ENCODE measurements at places on chromosomes 4 and X.

DNA sequence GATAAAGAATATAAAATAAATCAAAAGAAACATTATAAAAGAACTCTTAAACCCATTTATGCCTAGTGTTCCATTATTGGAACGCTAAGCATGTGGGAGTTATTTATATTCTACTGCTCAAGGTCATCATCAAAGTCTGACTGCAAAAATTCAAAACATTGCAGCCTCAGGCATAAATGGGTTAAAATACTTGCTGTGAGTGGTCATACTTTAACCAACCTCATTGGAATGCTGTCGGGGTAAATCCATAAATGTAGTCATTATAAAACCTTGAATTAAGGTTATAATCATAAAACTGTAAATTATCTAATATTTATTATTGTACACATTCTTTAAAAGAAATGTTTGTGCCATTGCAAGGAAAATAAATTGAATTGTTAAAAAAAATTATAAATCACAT lies 55.0 kb downstream of the RPS6KA6 start:
- DNase-seq: no peak

GRCh38 chr4:26723216-26723615 lies 137.4 kb upstream of the STIM2 start:
- no peak for DNase-seq

DNA sequence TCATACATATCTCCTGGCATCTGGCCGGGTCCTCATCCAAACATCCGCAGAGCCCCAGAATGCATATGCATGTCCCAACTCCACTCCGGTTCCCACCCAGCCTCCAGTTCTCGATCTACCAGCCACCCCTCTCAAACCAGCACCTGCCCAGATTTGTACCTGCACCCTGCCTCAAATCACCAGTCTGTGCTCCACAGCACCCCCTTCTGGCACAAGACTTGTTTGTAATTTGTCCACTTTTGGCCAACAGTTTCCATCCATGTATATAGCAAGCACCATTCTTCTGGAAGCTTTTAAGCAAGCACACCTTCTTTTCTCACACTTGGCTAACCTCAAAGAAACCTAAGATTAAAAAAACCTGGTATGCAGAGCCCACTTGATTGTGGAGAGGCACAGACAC lies 644.1 kb downstream of the MID1IP1 start:
- peak; percentile 23 for DNase-seq

DNA sequence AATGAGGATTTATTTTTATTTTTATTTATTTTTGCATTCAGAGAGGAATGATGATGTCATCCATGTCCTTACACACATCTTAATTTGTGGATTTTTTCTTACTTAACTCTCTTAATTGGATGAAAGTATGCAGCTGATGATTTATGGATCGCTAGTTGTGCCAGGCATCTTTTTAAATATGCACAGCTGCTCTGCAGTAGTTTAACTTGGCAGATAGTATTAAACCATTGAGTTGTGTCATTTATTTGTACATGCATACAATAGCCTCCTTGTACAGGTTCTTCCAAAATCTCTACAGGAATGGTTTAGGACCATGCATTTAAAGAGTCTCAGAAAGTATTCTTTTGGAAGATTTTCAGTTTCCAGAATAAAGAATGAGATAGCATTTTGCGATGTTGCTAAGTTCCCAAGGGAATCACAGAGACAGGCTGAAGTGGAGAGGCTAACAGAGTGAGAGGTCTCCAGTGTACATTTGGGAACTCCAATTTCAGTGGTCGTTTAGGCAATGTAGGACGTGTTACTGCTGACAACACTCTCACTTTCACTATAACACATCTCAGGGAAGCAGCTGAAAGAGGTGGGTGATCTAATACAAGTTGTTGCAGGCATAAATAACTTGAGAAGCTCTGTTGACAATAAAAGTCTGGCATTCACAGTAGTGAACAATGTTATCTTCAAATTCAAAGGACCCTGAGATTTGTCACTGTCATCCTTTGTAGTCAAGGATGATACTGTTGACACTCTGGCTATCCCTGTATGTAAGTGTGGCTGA lies 49.9 kb upstream of the SCRG1 start:
- no peak for DNase-seq

DNA sequence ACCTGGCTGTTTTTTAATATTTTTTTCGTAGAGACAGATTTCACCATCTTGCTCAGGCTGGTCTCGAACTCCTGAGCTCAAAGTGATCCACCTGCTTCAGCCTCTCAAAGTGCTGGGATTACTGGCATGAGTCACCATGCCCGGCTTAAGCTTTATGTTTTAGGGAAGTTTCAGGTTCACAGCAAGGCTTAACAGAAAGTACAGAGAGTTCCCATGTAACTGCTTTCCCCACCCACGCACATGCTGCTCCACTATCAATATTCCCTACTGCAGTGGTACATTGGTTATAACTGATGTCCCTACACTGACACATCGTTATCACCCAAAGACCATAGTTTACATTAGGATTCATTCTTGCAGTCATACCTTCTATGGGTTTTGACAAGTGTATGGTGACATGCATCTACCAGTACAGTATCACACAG lies 62.7 kb downstream of the PRPS1 start:
- no peak for DNase-seq

- no peak for DNase-seq
Measured at GRCh38 chrX:55201930-55202579, 18.1 kb upstream of the PAGE5 start.

GRCh38 chr4:147717878-147718277 lies 14.0 kb upstream of the ARHGAP10 start:
- no peak for DNase-seq

DNA sequence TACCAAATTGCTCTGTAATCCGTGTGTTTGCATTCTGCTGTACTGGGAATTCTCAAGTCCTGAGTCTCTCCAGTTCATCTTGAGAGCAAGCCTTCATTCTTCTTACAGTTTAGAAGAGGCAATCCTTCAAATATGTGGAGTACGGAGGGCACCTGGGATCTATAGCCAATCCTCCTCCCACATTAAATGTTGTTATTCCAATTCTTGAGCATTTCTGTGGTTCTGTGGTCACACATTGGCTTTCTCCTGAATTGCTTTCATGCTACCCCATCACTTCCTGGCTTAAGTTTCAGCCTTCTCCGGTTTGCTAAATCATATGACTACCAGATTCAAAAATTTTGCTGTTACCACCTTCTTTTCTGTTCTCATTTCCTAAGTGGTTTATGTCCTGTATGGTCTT lies 611.1 kb downstream of the PCDH19 start:
- no peak for DNase-seq

DNA sequence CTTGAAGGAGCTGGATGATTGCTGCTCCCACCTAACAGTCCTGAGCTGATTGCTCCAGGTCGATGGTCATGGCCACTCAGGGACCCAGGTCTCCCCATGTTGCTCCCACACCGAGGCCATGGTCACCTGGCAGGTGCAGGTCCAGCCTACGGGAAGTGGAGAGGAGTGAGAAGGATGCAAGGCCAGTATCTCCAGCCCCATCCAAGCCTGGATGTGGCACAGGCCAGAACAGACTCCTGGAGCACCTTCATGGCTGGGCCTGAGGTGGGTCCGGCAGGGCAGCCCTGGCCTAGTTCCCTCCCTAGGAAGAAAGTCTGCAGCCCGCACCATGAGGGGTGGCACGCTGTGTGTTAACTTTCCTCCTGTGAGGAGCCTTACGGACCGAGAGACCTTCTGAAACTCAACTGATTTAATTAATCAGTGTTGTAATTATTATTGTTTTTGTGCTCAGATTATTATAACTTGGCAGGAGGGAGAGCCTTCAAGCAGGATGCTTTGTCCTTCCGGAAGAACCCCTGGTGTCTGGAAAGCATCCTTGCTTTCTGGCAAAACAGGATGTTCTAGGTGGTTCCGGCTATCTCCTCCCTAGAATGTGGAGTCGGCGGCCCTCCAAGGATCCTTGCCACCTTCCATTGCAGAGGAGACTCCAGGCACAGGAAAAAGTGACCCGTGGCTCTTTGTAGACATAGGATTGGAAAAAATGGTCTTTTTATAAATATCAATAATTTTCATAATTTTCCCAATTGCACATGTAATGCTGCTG lies 92.3 kb upstream of the ADRA2C start:
- DNase-seq: no peak

- no peak for DNase-seq
Measured at GRCh38 chrX:134715930-134716619, 57.8 kb upstream of the PLAC1 start.

GRCh38 chrX:149541521-149542047 lies 772 bp downstream of the EOLA1 start:
- no peak for DNase-seq

DNA sequence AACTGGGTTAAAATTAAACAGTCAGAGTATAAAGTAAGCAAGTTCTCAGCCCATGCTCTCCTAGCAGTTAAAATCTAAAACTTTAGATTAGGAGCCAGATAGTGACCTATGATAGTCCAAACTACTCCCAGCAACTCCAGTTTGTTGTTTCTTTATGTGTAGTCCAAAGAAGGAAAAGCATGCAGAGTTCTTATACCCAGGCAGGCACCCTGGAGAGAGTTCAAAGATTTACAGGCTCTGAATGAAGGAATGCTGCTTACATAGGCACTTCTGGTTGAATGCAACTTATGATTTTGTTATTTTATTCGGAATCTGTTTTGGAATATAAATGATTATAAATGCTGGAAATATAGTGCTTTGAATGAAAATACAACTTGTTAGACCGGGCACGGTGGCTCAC lies 67.2 kb downstream of the GPAT3 start:
- no peak for DNase-seq

DNA sequence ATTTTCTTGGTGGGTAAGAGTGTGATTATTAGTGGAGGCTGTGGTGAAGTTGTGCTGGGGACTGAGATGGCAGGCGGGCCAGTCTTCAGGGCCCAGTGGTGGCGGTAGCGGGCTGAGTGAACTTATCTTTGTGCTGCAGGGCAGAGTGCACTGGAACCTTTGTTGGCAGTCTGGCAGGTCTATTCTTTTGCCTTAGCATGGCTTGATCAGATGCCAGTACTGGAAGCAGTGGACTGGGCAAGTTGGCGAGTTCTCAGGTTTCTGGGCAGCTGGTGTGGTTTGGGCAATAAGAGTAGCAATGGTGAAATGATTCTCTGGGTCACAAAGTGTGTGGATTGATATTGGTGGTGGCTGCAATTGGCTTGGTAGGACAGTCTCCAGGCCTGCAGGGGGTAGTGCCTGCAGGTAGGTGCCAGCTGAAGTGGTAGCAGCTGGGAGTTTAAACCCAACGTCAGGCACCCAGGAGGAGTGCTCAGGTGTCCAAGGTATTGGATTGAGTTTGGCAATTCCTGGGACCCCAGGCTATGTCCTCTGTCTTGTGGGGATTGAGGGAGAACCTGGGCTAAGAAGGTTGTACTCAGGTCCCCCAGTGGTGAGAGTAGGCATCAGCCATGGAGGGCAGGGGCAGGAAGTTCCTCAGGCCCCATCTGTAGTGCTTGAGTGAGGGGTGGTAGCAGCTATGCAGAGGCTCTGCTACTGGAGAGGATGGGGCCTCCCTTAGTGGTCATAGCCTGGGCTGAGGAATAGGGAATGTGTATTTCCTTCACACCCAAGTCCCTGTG lies 34.9 kb upstream of the SLC25A14 start:
- DNase-seq: no peak

GRCh38 chrX:17567187-17567586 lies 170.1 kb upstream of the SCML1 start:
- no peak for DNase-seq

DNA sequence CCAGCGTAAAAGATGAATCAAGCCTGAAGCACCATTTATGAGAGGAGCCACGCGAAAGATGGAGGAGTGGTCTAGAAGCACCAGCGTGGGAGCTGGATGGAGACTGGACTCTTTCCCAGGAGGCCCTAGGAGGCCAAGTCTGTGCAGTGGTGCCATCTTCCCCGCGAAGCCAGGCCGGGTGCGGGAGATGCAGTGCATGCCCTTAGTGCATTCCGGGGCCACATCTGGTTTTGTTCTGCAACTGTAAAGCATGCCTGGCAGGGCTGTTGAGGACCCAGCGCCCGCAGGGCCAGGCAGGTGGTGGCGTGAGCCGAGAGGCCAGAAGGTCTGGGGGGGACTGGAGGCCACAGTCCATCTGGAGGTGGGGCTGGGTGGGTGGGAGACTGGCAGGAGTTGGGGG lies 78.6 kb upstream of the ADRA2C start:
- DNase-seq: no peak

DNA sequence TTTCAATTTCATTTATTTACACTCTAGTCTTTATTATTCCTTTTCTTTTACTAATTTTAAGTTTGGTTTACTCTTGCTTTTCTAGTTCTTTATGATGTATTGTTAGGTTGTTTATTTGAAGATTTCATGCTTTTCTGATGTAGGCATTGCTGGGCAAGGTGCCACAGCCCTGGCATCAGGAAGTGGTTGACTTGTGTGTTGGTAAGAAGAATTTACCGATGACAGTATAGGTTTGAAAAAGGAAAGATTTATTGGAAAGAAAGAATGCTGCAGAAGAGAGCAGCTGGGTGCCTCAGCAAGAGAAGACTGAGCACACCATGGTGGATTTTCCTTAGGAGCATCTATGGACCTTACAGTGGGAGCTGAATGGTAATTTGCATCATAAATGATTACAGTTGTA lies 153.2 kb downstream of the KLF8 start:
- no peak for DNase-seq

- DNase-seq: no peak
Measured at GRCh38 chr4:102586002-102586643, 85.0 kb downstream of the NFKB1 start.

DNA sequence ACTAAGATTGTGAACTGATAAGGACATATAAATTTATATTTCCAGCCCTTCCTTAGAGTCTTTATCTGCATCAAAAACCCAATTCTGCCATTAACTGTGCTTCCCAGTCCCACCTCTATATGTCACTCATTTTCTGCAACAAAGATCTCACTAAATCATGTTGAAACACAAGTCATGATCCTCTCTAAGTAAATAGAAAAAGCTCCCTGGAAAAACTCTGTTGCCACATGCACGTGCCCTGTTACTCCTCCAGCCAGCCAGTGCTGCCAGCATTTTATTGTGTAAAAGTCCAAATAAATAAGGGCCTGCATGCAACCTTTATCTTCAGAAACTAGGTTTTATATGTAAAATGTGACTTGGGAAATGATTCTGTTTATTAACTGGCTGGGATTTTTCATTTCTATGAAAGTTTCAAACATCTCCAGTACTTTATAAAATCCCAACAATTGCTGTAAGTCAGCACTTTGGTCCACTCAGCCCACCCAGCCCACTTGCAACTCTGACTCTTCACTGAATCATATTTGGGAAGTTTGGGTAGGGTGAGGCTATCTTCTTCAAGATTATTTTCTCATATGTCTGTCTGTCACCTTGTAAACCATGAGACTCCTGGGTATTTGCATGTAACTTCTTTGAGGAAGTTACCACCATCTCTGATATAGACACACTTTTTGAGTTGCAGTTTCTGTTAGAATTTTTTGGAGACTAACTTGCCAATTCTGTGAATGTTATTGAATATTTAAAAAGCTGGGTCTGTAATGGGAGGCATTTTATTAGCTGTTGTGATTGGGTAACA lies 40.0 kb upstream of the SMARCA5 start:
- no peak for DNase-seq

DNA sequence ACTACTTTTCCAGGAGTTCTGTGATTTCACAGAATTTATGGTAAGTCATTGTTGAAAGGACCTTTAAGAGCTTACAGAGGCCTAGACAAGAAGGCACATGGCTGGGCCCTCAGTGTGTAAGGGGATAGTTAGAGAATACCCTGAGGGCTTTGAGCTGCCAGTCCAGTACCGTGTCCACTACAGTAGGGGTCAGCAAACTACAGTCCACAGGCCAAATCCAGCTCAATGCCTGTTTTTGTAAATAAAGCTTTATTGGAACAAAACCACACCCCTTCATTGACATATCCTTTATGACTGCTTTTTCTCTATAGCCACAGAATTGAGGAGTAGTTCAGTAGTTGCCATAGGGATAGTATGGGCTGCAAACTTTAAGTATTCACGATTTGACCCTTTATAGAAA lies 176.2 kb downstream of the MID1 start:
- no peak for DNase-seq

- DNase-seq: no peak
Measured at GRCh38 chrX:154040863-154041262, 21.2 kb upstream of the IRAK1 start.
